ENCODE measurements at places on chromosomes 11 and 22.

- no peak for DNase-seq
Measured at GRCh38 chr11:36455658-36456111, 54.4 kb downstream of the TRAF6 start.

- no peak for DNase-seq
Measured at GRCh38 chr11:128705124-128705920, 11.4 kb downstream of the FLI1 start.

- DNase-seq: no peak
Measured at GRCh38 chr11:11155962-11156815, 196.9 kb downstream of the CSNK2A3 start.

DNA sequence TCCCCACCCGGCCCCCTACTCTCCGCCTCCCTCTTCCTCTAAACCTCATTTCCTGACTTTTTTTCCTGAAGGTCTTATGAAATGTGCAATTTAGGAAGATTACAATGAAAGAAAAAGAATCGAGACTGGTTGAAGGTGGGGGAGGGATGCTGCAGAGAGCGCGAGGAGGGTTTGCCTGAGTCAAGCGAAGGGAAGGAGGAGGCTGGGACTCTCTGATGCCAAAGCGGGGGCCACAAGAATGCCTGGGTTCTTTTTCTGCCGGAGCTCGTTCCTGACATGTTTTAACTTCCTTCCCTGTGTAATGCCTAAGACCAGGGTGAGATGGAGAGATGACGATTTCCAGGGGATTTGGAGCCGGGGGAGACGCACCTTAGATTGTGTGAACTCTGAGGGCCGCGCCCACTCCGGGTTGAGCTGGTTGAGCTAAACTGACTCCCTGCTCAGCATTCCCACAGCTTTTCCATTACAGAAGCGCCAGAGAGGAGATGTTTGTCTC is 270.5 kb upstream of the SORL1-AS1 start:
- DNase-seq: no peak

DNA sequence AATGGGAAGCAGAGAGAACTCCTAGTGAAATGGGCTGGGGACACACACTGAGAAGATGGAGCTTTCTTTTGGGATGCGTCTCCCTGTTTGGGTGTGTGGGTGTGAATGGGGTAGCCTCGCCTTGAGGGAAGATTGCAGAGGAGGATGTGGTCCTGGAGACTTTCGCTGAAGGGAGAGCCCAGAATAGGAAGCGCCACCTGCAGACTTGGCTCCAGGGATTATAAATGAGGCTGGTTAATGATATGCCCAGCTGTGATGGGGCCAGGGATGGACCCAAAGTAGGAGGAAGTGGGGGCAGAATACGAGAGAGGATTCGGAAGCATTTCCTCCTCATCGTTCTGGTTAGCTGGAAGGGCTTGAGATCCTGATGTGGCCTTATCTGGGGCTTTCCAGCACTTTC is 13.7 kb downstream of the RELT start:
- DNase-seq: no peak

- DNase-seq: no peak
Measured at GRCh38 chr11:16114978-16115871, 241.1 kb downstream of the SOX6 start.

- peak; percentile 4 for DNase-seq
Measured at GRCh38 chr11:47177229-47177845, 658 bp upstream of the ARFGAP2 start.

DNA sequence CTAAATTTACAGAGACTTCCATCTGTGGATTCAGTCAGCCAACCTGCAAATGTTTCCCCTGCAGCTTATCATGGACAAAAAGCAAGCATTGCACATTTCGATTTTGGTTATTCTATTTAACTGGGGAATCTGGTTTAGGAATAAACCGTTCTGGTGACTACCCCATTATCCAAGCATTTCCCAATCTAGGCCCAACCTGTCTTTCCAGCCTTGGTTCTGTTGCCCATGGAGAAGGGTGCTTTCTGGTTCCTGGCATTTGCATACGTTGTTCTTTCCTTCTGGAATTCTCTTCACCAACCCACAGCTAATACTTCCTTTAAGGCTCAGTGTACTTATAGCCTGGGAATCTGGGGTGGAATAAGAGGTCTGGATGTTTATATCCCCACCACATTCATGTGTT is 1.4 kb upstream of the TMEM123 start:
- no peak for DNase-seq

GRCh38 chr11:58028687-58029411 is 1.9 kb upstream of the OR6Q1 start:
- no peak for DNase-seq

DNA sequence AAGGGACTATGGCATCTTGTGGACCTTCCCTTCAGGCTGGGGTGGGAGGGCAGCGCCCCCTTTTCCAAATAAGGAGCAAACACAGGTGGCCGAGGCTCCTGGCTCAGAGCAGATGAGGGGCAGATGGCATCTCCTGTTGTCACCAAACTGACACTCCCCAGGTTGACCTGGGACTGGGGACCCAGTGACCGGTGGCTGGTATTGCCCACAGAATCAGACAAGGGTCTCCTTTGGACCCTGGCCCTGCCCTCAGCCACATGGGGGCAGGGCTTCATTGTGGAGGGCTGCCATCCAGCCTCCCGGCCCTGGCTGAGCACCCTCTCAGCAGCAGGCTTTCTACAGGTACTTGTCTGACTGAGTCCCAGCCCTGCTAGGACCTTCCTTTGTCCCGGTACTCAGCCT is 842 bp upstream of the SIGIRR start:
- DNase-seq: no peak

DNA sequence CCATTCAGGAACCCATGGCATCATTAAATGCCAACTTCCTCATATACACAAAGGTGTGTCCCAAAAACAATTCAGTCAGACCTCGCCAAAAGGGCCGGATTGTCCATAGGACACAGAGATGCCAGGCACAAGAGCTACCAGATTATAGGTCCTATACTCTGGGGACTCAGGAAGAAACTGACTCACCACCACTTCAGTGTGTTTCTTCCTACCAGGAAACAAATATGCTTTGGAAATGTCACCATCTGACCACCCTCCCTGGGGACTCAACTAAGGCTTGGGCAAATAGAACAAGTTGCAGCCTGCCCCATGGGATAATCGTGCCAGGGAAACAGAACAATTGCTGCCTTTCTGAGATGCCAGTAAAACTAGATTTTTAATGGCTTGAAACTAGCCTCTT is 11.7 kb downstream of the POU2AF3 start:
- DNase-seq: peak; percentile 35

DNA sequence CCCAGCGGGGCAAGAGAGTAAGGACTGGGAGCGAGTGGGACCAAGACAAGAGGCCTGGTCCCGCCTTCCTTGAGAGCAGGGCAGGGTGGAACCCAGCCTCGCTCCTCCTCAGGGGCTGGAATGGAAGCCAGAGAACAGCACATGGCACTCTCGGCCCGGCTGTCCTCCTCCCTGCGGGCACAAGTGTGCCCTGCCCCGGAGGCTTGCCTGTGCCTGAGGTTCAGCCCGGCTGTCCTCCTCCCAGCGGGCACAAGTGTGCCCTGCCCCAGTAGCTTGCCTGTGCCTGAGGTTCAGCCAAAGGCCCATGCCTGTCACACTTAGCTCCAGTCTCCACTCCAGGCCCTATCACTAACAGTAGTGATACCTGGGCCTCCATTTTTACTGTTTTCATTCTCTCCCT is 24.2 kb downstream of the SULT4A1 start:
- DNase-seq: no peak

GRCh38 chr22:39662686-39663052 is 92.1 kb downstream of the CACNA1I start:
- no peak for DNase-seq

DNA sequence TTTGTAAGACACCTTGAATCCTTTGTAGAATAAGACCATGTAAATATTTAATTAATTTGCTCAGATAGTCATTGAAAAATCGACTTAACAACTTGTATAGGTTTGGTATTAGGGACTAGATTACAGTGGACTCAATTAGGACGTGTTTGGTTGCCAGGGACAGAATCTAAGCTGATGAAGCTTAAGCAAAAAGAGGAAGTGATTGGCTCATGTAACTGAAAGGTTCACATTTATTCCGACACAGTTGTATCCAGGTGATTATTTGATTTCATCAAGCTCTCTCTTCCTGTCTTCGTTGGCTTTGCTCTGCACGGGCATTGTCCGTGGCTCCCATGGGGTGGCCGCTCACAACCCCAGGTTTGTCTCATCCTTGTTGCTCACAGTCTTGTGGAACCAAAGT is 146.4 kb downstream of the C11orf91 start:
- no peak for DNase-seq

GRCh38 chr11:110355011-110355744 is 58.8 kb upstream of the RDX start:
- DNase-seq: no peak
